ENCODE measurements at places on chromosomes 5 and 9.

DNA sequence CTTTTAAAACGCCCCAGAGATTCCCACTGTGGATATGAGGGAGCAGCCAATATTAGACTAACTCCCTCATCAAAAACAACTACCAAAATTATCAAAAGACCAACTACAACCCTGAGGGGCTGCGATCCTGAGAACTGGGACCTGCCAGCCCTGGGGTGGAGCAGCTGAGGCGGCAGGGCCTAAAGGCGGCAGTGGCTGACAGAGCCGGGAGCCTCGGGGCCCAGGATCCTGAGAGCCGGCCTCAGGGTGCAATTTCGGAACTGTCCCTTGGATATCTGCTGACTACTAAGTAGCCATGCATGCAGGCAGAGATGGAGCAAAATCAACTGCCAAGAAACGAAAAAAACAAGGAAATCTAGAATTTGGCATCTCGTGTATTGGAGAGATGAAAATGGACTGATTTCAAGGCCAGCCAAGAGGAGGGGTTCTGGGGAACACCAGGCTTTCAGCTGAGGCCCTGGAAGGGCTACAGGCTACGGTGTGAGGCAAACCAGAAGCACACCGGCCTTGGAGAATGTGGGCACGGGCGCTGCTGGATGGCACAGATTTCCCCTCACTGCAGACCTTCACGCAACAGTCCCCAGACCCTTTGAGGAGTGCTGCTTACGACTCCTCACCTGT lies 63.6 kb upstream of the UBAC1 start:
- no peak for DNase-seq

DNA sequence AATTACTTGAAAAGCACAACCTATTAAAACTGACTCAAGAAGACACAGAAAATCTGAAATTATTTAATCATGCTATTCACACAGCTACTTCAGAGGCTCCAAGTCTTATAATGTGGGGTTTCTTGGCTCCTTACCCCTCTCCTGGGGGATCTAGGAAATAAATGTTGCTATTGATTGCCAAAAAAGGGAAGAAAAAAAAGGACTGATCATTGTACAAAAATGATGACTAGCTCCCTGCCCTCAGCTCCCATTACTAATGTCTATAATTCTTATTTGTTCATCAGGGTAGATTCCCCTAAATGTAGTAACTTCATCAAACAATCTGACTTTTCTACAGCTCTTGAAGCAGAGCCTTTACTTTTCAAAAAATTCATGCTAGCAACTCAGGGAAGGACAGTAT lies 3.3 kb upstream of the SMC5 start:
- no peak for DNase-seq

- peak; percentile 96 for DNase-seq
Observed at GRCh38 chr9:89661956-89662717, 57.3 kb downstream of the GADD45G start.

- no peak for DNase-seq
Observed at GRCh38 chr9:127384016-127384730, 12.8 kb upstream of the SLC2A8 start.

DNA sequence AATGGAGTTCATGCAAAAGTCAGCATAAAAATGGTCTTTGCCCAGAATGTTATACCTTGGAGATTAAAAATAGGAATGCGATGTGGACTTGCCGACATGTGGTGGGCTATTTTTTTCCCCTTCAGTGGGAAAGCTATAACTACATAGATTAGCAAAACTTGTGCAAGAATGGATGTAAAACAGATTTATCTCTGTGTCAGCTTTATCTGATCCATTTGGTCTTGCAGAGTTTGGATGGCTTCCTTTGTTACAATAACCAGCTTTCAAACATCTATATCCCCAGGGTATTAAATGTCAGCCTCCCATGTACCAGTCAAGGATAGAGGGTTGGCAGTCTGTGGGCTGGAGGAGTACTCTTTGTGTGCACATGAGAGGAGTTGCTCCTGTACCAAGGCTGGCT lies 284.9 kb downstream of the TMEM38B start:
- DNase-seq: no peak

DNA sequence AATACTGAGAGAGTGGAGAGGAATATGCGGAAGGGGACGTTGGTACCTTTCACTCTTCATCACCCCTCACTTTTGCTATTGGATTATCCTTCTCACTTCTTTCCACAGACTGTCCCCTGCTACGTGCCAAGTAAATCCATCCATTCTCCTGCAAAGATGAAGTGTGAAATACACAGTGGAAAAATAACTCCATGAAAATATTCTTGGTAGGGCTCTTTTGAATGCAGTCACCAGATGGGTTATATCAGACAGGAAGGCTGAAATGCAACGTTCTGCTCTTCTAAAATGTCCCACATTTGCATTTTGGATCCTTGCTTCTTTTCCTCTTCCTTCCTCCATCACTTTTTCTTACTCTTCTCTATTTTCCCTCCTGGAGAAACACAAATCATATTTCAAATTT lies 510.3 kb upstream of the CLINT1 start:
- no peak for DNase-seq

- DNase-seq: peak; percentile 76
Observed at GRCh38 chr9:120935383-120935857, 8.8 kb upstream of the TRAF1 start.

DNA sequence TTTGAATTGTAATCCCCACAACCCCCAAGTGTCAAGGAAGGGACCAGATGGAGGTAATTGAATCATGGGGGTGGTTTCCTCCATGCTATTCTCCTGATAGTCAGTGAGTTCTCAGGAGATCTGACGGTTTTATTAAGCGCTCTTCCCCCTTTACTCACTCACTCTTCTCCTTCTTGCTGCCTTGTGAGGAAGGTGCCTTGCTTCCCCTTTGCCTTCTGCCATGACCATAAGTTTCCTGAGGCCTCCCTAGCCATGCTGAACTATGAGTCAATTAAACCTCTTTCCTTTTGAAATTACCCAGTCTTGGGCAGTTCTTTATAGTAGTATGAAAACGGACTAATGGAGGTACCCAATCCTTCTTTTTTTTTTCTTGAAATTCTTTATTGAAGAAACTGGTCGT lies 2.2 kb upstream of the CEP120 start:
- no peak for DNase-seq

- DNase-seq: no peak
Observed at GRCh38 chr5:179766021-179766725, 27.6 kb upstream of the LTC4S start.

DNA sequence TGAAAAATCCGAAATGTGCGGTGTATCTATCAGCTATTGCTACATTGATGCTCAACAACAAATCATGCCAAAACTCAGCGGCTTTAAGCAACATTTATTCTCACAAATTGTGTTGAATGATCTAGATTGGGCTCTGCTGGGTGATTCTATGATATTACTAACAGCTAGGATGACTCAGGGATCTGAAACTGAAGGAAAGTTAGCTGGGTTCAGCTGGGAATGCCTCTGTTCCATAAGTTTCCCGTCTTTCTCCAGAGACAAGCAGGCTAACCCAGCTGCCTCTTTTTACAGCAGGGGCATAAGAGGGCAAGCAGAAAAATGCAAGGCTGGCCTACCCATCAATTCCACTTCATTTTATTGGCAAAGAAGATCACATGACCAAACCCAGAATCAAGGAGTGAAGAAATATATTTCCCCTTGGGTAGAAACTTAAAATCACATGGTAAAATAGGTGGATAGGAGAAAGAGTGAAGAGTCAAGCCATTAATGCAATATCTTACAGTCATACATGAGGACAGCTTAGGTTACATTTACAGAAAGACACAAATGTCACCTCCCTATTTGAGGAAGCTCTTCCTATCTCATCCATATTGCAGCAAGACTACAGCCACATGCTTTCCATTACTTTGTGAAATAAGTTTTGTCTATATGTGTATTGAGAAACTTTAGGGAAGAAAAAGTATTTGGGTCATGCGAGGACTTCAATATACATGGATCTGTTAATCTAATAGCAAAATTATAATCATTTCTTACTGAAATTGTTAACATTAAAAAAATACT lies 30.8 kb downstream of the IL7R start:
- DNase-seq: no peak

GRCh38 chr9:94173632-94174031 lies 85.5 kb upstream of the ZNF169 start:
- no peak for DNase-seq

GRCh38 chr5:74623748-74624408 lies 16.6 kb downstream of the ENC1 start:
- no peak for DNase-seq

GRCh38 chr9:114823441-114823840 lies 17.6 kb upstream of the TNFSF15 start:
- DNase-seq: no peak

- DNase-seq: peak; percentile 31
Observed at GRCh38 chr9:76394960-76395252, 680 bp upstream of the RFK start.

- no peak for DNase-seq
Observed at GRCh38 chr5:173775261-173776197, 112.6 kb upstream of the CPEB4 start.

- no peak for DNase-seq
Observed at GRCh38 chr9:20988671-20989315, 42.6 kb downstream of the HACD4 start.

DNA sequence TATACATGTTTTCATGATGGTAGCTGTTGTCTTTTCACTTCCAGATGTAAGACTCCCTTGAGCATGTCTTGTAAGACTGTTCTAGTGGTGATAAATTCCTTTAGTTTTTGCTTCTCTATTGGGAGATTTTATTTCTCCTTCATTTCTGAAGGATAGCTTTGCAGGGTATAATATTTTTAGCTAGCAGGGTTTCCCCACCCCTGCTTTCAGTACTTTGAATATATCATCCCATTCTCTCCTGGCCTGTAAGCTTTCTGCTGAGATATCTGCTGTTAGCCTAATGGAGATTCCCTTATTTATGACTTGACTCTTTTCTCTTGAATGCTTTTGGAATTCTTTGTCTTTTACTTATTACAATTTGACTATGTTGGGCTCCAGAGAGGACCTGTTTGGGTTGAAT lies 211.0 kb downstream of the GDNF start:
- DNase-seq: no peak

DNA sequence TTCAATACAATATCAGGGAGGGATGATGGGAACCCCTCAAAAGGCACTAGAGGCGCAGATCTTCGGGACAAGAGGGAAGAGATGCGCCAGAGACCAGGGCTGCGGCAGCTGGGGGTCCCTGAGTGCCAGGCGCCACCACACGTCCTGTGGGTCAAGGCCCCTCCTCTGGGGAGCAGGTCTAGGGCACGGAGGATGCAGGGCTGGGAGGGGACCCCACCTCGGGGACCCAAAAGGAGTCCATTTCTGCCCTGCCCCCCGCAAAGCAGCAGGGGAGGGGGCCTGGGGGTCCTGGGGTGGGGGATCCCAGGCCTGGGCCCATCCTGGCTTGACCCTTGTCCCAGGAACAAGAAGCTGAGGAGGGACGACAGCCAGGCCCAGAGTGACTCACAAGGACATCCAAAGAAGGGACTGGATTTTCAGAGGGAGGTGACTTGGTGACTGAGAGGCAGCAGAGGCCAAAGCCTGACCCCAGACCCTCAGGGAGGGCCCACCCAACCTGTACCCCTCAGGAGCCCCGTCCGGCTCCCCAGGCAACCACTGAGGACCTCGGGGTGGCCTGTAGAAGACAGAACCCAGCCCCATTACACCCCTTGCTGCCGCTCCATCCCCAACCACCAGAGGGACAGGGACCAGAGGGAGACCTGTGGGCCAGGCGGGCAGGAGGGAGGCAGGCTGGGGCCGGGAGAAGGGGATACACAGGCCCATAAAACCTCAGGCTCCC lies 54.2 kb downstream of the LRSAM1 start:
- no peak for DNase-seq

- no peak for DNase-seq
Observed at GRCh38 chr9:73805111-73805510, 653.4 kb downstream of the ANXA1 start.

DNA sequence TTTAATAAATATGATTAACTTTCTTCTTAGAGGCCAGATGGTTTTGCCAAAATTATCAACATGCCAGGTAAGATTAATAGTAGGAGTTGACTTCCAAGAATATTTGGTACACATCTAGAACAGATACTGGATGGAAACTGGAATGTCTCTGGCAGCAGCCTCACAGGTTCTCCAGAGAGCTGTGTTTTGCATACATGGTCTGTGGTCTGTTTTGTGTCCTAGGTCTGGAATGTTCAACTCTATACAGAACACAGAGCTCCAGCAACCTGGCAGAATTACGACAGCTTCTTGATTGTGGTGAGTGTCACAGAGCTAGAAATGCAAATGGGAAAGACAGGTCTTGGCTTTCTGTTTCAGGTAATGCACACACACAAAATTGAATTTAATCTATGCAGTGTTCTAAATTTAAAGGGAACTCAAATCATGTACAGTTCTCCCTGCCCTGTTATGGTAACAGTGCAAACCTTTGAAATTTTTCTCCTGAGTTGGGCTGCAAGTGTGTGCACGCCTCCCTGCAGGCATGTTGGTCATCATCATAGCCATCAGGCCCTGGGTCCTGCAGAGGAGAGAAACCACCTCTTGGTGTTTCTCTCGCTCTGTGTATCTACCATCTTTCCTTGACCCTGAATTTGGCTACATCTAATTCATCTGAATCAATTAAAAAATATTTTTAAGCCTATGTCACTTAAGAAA lies 58.3 kb downstream of the PIK3R1 start:
- no peak for DNase-seq

GRCh38 chr5:169430671-169431070 lies 129.7 kb upstream of the SLIT3 start:
- DNase-seq: no peak

DNA sequence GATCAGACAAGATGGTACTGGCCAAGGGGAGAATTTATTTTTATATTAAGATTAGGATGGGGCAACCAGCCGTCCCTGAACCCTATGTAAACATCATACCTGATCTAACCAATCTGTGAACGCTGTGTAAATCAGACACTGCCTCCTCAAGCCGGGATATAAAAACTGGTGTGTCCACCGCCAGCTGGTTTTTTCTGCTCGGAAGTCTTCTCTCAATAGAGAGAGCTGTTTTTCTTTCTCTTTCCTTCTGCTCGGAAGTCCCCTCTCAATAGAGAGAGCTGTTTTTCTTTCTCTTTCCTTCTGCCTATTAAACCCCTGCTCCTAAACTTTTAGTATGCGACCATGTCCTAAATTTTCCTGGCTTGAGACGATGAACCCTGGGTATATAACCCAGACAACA lies 615.5 kb upstream of the NUDT12 start:
- no peak for DNase-seq

DNA sequence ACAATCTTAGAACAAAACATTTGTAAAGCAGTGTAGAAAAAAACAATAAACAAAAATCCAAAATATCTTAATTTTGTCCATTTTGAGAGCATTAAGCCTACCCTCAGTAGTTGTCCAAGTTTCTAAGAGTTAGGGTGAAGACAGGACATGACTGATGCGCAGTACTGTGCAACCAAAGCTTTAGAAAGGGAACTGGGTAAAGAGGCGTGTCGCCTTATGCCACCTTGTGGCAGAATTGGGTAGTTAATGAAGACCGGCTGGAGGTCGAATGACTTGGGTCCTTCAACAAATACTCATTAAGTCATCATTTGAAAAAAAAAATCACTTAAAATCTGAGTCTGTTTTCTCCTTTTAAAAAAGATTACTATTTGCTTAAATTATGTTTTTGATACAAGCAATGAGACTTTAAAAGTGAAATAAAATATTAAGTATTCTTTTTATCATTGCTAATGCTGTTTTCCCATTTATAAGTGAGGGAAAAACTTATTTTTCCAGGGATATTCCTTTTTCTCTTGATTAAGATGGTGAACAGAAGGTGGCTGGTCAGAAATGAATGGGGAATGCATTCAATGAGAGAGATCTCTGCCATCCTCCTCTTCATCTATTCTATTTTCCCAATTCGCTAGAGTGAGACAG lies 3.5 kb upstream of the RNF20 start:
- DNase-seq: peak; percentile 58
